Left ventricle myocardium superior (tissue), 1 donor: ENCODE measurements at places on chromosomes 5 and 9.

DNA sequence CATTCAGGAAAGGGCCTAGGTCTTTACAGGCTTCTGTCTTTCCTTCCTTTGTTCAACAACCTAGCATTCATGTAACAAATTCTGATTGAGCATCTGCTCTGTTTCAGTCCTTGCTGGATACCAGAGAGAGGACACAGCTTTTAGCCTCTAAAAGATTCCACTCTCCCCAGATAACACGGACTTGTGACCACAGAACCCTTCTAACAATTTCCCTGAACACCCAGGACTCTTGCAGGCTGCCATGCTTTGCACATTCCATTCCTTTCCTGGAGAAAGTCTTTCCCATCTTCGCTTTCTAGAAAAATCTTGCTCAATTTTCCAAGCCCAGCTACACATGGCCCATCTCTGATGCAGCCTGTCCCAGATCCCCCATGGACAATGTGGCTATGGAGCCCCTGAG lies 310.9 kb downstream of the ACTL7B start:
- DNase-seq, result no peak

- DNase-seq, result no peak
Measured at GRCh38 chr9:14106699-14107098, 207.2 kb downstream of the NFIB start.

- no peak for DNase-seq
Measured at GRCh38 chr9:79145442-79145841, 426.3 kb upstream of the TLE4 start.

GRCh38 chr9:109728686-109729300 lies 51.2 kb upstream of the PALM2AKAP2 start:
- DNase-seq, result no peak

- DNase-seq, result peak; percentile 74
Measured at GRCh38 chr5:6713274-6714225, at the start of gene TENT4A. Gene TENT4A (plus strand): TSS chr5:6713432. CDS start chr5:6713984, 552 bp downstream.

- no peak for DNase-seq
Measured at GRCh38 chr5:8333485-8333884, 464.5 kb downstream of the MTRR start.
